ENCODE measurements at places on chromosomes 2 and 18.
A peak's percentile ranks its signal among the peaks of the same experiment; 100 is the strongest.

DNA sequence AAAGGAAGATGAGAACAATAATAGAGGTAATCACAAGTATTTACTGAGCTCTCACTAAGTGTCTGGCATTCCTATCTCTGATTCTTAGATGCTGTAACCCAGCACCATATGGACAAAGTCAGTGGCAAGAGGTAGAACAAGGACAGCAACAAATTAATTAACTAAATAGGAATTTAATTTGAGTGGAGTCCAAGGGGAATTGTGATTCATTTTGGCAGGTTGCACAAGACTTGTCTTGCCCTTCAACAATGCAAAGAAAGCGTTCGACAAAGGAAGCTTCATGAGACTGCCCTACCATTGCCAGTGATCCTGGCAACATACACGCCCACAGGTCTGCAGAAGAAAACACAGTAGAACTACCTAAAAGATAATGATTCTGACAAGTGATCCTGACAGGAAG lies 221.6 kb downstream of the RBM43 start:
- DNase-seq: no peak

GRCh38 chr2:7879483-7879835 lies 802.4 kb upstream of the ID2 start:
- no peak for DNase-seq

GRCh38 chr18:24685254-24685959 lies 225.0 kb downstream of the HRH4 start:
- DNase-seq: no peak

GRCh38 chr2:95525294-95526035 lies 40.9 kb upstream of the TRIM43B start:
- peak; percentile 79 for DNase-seq

GRCh38 chr2:20677301-20678085 lies 10.5 kb downstream of the GDF7 start:
- no peak for DNase-seq

DNA sequence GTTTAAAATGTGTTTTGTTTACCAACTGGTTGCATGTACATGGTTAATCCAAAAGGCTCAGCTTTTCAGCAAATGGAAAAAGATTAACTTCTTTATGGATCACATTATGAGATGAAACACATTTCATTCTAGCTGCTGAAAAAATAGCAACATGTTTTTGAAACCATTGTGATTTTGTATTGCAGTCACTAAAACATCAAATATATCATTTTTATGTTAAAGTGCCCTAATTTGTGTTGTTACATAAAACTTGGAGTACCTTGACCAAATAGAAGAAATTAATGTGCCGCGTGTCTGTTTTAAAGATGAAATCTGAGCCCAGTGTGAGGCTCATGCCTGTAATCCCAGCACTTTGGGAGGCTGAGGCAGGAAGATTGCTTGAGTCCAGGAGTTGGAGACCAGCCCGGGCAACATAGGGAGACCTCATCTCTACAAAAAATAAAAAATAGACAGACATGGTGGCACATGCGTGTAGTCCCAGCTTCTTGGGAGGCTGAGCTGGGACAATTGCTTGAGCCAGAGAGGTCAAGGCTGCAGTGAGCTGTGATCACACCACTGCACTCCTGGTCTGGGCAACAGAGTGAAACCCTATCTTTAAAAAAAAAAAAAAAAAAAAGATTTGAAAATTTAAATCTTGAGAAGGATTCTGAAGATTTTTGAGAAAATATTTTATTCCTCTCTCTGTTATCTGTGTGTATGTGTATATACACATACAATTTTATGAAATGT lies 96.6 kb downstream of the FMNL2 start:
- DNase-seq: no peak
